ENCODE measurements at places on chromosomes 2 and 18.

DNA sequence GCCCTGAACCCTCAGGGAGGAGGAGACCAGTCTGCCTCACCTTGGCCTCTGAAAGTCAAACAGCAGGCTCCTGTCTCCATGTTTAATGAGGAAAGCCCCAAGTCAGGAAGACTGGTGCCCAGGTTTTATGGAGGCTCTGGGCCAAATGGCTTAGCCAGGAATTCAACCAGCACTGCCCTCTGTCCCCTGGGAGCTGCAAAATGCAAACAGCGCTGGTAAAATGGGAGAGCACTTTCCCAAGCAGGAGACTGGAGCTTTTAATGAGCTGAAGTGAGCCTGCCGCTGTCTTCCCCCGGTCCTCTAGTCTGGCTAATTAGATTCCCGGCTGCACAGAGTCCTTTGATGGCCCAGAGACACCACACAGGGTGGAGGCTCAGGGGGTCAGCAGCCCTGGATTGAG is 276.0 kb upstream of the TRIB2 start:
- DNase-seq: no peak

GRCh38 chr18:69680123-69680522 is 267.6 kb downstream of the CD226 start:
- no peak for DNase-seq

- DNase-seq: no peak
Measured at GRCh38 chr2:217610401-217610814, 392.4 kb downstream of the TNS1 start.

GRCh38 chr2:9250091-9250490 is 43.5 kb downstream of the ASAP2 start:
- DNase-seq: no peak

- no peak for DNase-seq
Measured at GRCh38 chr2:165193178-165193777, 10.6 kb downstream of the SCN3A start.
